SK-N-DZ (cell line): ENCODE measurements at places on chromosomes 16 and 17.
A peak's percentile ranks its signal among the peaks of the same experiment; 100 is the strongest.

DNA sequence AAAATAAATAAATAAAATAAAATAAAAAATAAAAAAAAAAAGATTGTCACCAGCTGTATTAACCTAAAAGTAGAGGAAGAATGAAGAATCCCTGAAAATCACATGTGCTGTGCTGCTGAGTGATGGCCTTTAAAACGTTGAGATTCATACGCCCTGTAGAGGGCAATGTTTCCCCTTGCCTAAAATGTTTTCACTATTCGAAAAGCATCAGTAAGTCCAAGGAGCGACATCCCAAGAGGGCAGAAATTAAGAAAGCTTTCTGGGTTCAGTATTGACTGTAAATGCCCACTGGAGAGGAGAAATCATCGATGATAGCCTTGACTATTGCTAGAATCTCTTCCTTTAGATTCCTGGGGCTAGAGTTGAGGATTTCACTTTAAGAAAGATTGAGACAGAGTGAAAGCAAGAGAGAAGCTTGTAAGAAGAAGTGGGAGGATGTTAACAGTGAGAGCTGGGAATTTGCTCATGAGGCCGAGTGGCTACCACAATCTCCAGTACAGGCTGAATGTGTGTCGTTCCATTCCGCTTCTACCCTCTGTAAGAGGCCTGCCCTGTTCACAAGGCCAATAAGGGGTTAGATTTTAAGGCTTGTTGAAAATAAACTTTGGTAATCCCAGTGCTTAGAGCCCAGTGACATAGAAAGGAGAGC is 170.8 kb upstream of the FAM20A start:
- DNase-seq, result peak; percentile 25

GRCh38 chr17:59842901-59843652 is 49.7 kb downstream of the TUBD1 start:
- no peak for DNase-seq

DNA sequence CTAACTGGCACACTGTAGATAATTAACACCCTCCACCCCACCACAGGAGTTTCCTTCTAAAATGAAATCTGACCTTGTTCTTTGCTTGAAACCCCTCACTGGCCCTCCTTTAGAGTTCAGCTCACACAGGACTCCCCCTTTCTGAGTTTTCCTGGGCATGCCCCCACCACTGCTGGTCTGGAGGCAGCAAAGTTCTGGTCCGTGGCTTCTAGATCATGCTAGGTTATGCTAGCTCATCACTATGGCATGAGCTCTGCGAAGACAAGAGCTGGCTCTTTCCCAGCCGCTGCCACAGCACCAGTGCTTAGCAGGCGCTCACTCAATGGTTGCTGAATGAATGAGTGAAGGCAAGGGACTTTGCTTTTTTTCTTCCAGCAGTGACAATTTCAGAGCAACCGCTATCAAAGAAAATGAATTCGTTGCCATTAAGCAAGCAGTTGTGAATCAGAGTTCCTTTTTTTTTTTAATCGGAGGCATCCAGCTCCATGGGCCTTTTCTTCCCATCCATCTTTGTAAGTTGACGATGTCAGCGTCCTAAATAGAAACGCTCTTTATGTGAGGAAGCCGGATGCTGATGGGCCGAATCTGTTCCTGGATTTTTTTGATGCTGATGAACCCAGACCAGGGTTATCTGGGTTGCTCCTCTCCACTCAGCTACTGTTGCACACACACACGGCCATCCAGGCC is 80.8 kb upstream of the NOL11 start:
- DNase-seq, result no peak

- no peak for DNase-seq
Observed at GRCh38 chr16:22360963-22361659, 13.3 kb downstream of the CDR2 start.

- no peak for DNase-seq
Observed at GRCh38 chr17:11279776-11280344, 38.8 kb downstream of the SHISA6 start.
